ENCODE measurements at places on chromosomes 11 and 22.

GRCh38 chr11:118202599-118203422 is 22.0 kb downstream of the JAML start:
- peak; percentile 41 for DNase-seq

DNA sequence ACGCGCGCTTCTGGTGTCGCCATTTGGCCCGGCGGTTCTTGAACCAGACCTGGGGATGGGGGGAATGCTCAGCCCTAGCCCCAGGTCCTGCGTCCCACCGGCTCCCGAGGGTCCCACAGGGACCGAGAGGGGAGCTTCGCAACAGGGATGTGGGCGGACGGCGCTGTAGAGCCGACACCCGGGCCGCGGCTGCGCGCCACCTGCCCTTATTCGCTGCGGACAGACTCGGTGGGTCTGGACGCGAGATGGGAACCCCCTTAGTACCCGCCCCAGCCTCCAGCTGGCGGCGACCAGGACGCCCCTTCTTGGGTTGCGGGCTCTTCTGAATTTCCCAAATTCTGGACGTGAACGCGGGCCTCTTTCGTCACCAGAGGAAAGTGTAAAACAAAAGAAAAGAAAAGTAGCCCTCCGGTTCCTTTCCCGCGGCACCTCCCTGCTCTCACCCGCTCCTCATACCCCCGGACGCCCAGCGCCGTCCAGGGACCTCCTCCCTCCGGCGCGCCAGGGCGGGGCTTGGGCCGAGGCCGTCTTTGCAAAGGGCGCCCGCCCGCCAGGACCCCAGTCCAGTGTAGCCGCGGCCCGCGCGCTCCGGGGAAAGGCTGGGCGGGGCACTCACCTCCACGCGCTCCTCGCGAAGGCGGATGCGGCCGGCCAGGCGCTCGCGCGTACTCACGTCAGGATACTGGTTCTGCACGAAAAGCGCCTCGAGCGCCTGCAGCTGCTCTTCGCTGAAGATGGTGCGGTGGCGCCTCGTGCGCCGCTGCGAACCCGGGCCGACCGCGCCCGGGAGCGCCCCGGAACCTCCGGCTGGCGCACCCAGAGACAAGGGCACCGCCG is 827 bp downstream of the GSC2 start:
- peak; percentile 12 for DNase-seq

GRCh38 chr22:44019416-44019815 is 4.7 kb upstream of the PARVB start:
- no peak for DNase-seq

DNA sequence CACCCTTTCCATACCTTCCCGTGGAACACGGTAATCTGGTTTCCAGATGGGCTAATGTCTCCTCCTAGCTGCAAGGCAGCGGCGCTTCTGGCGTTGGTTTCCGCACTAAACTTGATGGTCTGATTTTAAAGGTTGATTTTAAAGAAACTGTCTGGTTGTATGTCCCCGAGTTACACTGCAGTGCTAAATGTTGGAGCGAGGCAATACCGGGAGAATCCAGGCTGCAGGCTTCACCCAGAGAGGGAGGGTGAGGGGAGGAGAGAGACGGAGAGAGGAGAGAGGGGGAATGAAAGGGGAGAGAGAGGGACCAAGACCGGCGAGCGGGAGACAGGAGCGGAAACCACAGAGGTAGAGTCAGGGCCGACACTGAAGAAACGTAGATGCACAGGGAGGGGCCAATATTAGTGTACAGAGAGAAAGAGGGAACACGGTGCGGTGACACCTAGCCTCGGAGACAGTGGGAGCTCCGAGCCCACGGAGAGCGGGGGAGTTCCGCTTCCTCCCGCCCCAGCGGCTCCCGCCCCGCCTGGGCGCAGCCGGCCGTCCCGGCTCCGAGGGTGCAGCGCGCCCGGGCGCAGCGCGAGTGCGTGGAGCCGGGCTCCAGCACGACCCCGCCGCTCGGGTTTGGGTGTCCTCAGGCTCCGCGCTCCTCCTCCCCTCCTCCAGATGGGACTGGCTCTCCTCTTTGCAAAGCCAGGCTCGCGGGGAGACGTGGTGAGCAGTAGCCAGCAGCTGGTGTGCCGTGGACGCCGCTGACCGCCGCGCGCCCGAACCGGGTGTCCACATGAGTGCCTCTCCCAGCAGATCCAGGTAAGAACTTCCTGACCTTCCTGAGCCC is 71.9 kb upstream of the GRAMD1B start:
- no peak for DNase-seq

- peak; percentile 36 for DNase-seq
These were observed 27.4 kb upstream of the YPEL1 start for GRCh38 chr22:21762712-21763581.

- DNase-seq, result no peak
These were observed 42.1 kb upstream of the TP53I11 start for GRCh38 chr11:44992774-44993173.

- no peak for DNase-seq
These were observed 49.9 kb downstream of the ST3GAL4 start for GRCh38 chr11:126405374-126405773.

- DNase-seq, result no peak
These were observed 302.1 kb upstream of the B3GAT1 start for GRCh38 chr11:134714021-134714656.

DNA sequence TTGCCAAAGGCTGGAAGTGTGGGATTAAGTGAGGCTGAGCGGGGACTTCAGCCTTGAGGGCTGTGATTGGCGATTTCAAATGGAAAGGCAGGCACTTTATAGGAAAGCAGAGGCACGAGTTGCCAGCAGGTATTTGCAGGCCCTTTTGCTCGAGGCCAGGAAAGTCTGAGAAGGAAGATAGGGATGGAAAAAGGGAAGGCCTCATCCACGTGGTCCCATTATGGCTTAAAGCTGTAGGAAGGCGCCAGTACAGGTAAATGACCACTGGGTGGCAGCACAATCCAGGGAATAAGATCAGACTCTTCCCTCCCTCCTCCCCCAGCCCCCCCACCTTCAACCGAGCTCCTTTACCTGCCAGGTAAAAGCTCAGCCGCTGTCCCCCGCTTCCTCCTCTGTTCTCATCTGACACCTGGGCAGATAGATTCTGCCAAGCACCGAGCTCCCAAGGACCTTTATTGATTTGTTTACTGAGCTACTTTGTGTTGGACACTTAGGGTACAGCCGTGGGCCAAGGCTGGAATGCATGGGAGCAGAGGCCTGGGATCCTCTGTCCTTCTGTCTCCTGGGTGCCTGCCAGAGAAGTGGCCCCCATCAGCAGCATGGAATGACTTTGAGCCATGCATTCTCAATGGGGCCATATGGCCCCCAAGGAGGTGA is 7.5 kb downstream of the P2RX3 start:
- peak; percentile 60 for DNase-seq

DNA sequence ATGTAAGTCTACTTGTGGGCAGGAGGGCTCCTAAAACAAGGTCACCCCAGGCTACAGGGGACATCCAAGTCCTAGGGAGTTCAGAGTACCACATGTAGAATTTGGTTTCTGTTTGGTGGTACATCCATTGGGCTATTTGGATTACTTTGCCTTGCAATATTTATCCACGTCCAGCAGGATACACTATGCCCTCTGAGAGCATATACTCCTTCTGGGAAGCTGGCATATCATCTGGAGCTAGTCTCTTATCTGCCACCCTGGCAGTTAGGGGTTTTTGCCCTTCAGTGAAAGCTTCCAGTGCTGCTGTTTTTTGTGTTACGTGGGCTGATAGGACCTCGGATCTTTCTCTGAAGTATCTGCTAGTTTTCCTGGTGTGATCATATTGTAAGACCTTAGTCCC is 7.3 kb downstream of the LMO2 start:
- DNase-seq, result no peak

- no peak for DNase-seq
These were observed 377.6 kb downstream of the LARGE1 start for GRCh38 chr22:33542722-33543121.

- DNase-seq, result no peak
These were observed 720 bp upstream of the FAR1 start for GRCh38 chr11:13667795-13668101.

Measured in CD4-positive, alpha-beta T cell treated with Interferon gamma for 1 hour (primary cell).